T-helper 2 cell treated with Interferon-gamma antibody and Interleukin-4, amounts not matched to agents 5 μg/mL and 100 μg/mL, for 36 hours (primary cell): ENCODE measurements at places on chromosomes 13 and 19.

DNA sequence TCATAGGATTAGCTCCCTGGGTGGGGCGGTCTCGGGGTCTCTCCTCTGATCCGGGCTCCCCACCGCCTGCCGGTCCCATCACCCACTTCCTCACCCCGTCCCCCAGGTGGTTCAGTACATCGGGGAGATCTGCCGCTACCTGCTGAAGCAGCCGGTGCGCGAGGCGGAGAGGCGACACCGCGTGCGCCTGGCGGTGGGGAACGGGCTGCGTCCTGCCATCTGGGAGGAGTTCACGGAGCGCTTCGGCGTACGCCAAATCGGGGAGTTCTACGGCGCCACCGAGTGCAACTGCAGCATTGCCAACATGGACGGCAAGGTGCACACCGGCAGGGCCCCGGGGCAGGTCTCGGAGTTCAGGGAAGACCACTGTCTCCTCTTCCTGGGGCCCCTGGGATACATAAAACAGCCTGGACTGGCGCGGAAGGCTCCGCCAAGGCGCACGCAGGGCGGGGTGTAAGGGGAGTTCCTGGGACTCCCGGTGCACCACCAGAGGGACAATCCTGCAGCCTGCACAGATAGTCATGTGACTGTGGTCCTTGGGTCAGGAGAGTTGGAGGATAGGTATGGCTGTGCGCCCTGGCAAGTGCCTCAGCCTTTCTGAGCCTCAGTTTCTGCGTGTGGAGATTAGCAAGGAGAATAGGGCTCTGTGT is 14.2 kb upstream of the PGLS start:
- no peak for DNase-seq
- peaks cover 7% of the 10 kb centered on the region for H3K4me1 ChIP-seq
- no peak overlapping the region for H3K27ac ChIP-seq
- H3K4me3 ChIP-seq = no peak overlapping the region

GRCh38 chr13:45544520-45544919 is 71.0 kb downstream of the ERICH6B start:
- H3K36me3 ChIP-seq = no peaks in the 10 kb centered on the region
- H3K27ac ChIP-seq = no peak overlapping the region
- no peak overlapping the region for H3K4me3 ChIP-seq
- H3K27me3 ChIP-seq = peaks cover 4% of the 10 kb centered on the region

DNA sequence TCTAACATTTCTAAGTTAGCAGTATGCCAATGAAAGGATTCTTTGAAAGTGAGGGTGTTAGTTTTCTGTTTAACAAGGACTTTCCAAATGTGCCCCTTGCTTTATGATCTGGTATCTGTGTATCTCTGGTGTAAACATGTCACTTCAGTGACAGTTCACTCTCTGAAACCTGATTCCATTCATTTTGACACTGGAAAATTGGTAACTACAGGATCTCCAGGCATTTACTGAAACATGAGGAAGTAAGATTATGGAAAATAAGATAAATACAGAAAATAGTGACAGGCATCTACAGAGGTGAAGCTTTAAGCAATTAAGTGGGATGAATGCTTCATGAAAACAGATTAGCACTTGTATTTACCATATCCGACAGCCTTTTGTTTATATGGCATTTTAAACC is 101.6 kb upstream of the MYO16 start:
- no peaks in the 10 kb centered on the region for H3K4me1 ChIP-seq
- no peak for DNase-seq
- no peaks in the 10 kb centered on the region for H3K27me3 ChIP-seq
- H3K4me3 ChIP-seq = no peak overlapping the region
- H3K36me3 ChIP-seq = no peaks in the 10 kb centered on the region

GRCh38 chr19:29724102-29724641 is 9.1 kb upstream of the C19orf12 start:
- peak overlapping the region; percentile 64 for H3K4me3 ChIP-seq
- no peak for DNase-seq
- H3K27me3 ChIP-seq = peaks cover 43% of the 10 kb centered on the region
- H3K27ac ChIP-seq = no peak overlapping the region
- H3K36me3 ChIP-seq = no peaks in the 10 kb centered on the region

DNA sequence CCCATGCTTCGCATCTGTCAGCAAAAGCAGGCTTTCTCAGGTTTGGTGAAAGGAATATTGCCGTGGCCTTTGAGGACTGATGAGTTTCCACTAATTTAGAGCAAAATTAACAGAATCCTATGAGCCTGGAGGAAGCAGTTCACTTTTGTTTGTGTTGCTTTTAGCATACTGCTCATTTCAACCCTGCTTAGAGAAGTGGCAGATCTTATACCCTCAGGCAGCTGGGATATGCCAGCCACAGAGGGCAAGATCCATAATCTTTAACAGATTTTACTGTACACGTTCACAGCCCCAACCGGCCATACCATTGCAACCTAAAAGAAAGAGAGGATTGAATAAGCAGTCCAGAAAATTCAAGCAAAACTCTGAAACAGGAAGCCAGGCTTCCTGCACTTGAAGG is 60.5 kb downstream of the COL4A2 start:
- H3K36me3 ChIP-seq = no peaks in the 10 kb centered on the region
- H3K4me3 ChIP-seq = no peak overlapping the region
- H3K27me3 ChIP-seq = peaks cover 6% of the 10 kb centered on the region
- no peak overlapping the region for H3K27ac ChIP-seq

DNA sequence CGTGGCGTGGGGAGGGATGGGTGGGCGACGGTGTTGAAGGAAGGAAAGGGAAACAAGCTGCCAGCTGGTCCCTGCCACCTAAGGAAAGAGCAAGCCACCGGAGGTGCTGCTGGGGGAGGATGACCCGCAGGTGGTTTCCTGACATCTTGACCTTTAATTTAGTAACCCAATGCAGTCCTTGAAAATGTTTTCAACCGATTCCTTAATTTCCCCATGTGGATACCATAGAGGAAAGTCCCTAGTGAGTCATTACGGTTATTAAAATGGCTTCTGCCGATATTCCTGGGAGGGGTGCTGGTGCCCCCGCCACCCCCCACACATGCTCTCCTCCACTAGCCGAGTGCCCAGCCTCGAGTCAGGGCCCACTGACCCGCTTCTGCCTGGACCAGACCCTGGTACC is 6.3 kb upstream of the ANKRD10 start:
- H3K4me1 ChIP-seq = peaks cover 16% of the 10 kb centered on the region
- no peak overlapping the region for H3K27ac ChIP-seq
- no peak for DNase-seq
- no peaks in the 10 kb centered on the region for H3K36me3 ChIP-seq
